HCT116 (cell line): ENCODE measurements at places on chromosomes 16 and 17. TPM values are rescaled to one million over a fixed set of nuclear protein-coding genes. Genes with fewer than 3 reads are reported as not detected.

TNFSF13 gene
- total RNA-seq, result 0.71 TPM

TSR3 gene
- 52.7 TPM for total RNA-seq

ABCC12 gene
- not detected for total RNA-seq

IGF2BP1 gene
- total RNA-seq, result 0.91 TPM

UMOD gene
- not detected for total RNA-seq

KRT17 gene
- total RNA-seq, result not detected

KAT8 gene
- 44.9 TPM for total RNA-seq

LPO gene
- not detected for total RNA-seq

PSKH1 gene
- 16.2 TPM for total RNA-seq

SENP3 gene
- total RNA-seq, result 73.8 TPM

FDXR gene
- 98.8 TPM for total RNA-seq

KRTAP3-3 gene
- not detected for total RNA-seq

CLEC3A gene
- total RNA-seq, result not detected

ARHGDIG gene
- not detected for total RNA-seq

FASN gene
- 754 TPM for total RNA-seq

PPM1E gene
- total RNA-seq, result 0.02 TPM

WFIKKN1 gene
- 0.47 TPM for total RNA-seq

PRAC1 gene
- not detected for total RNA-seq

KRTAP2-1 gene
- not detected for total RNA-seq

RGS9 gene
- total RNA-seq, result 8.6 TPM

BCL6B gene
- 0.57 TPM for total RNA-seq

KRTAP9-2 gene
- total RNA-seq, result not detected

DVL2 gene
- 69.7 TPM for total RNA-seq

KIF18B gene
- total RNA-seq, result 76.4 TPM

TBC1D3E gene
- not detected for total RNA-seq

RHBDL1 gene
- total RNA-seq, result 12.7 TPM

KRT25 gene
- total RNA-seq, result not detected

TBC1D3B gene
- 11.3 TPM for total RNA-seq
